ENCODE measurements at places on chromosomes 1 and 21.

DNA sequence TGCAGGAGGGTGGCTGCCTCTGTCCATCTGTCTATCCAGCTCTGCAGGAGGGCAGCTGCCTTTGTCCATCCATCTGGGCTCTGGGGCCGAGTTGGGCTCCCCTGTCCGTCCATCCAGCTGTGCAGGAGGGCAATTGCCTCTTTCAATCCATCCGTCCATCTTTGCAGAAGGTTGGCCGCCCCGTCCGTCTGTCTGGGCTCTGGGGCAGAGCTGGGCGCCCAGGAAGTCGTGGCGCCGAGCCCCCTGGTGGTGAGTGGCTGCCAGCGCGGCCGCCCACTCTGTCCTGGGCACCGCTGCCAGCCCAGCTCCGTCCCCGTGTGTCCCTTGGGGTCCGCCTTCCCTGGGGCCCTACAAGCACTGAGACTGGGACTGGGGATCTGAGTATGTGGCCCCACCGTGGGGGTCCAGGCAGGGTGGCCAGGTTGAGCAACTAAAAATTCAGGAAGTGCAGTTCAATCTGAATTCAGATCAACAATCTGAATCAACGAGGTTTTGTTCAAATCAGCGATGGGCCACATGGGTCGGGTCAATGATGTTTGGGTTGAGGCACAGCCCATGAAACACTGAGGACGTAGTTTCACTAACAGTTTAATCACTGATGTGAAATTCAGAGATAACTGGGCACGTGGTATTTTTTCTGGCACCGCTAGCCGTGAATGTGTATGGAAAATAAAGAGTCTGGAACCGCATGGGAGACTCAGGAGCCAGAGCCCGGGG lies 99.1 kb upstream of the ACTRT2 start:
- DNase-seq, result no peak

GRCh38 chr1:195530961-195531360 lies 1077.3 kb downstream of the KCNT2 start:
- DNase-seq, result peak; percentile 14

DNA sequence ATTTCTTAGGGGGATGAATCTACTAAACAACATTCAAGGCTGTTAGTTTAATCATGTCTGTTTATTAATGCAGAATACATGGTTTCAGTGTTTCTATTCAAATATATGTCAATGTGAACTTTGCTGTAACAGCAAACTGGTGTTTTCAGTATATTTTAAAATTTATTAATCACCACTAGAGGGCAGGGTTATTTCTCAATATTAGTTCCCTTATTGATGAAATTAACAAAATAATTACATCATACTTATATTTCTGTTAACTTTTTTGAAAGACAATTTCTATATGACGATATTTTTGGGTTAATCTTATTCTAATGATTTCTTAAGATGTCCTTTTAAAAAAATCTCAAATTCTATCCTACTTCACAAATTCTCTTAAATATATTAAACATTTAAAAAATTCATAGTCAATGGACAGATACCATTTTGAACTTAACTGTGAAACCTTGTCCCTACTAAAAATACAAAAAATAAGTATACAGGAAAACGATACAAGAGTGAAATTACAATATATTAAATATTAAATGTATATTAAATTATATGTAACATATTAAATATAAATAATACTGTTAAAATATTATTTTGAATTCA lies 1034.1 kb upstream of the PRMT6 start:
- DNase-seq, result peak; percentile 10

GRCh38 chr1:157270705-157271274 lies 132.6 kb upstream of the ETV3 start:
- DNase-seq, result no peak
